Activated CD4-positive, alpha-beta memory T cell treated with anti-CD3 and anti-CD28 coated beads for 36 hours (primary cell): ENCODE measurements at places on chromosomes 16 and 17.
A peak's percentile ranks its signal among the peaks of the same experiment; 100 is the strongest.

DNA sequence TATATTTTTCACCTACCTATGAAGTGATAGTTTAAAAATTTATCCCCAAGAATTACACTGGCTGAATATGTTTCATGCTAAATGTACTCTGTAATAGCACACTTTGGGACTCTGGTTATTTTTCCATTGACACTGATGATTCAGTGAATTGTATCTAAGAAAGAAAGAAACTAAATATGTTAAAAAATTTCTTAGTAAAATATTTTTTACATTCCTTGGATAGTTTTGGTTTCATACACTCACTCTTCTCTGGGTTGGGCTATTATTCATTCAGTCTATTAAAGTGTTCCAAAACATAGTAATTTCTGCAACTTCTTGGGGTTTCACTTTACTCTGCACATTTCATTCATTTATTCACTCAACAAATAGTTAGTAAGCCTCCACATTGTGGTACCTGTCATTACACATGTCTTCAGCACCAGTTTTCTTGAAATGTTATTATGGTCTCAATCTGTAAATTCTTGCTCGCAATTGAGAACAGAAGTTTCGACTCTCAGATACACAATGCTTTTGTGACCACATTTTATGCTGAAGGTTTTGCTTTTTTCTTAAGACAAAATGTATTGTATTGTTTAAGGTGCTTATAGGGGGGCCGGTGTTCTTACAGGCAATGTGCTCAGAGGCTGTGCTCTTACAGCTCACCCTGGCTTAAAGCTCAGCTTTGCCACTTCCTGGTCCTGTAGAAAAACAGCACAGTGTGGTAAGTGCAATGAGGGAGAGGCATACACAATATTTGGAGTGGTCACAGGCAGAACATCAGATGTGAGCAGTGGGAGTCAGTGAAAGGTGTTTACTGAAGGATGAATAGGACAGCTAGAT is 17.4 kb downstream of the CNTNAP4 start:
- no peak for DNase-seq
- no peaks in the 10 kb centered on the region for H3K27me3 ChIP-seq
- no peak overlapping the region for H3K4me3 ChIP-seq
- no peaks in the 10 kb centered on the region for H3K4me1 ChIP-seq
- H3K27ac ChIP-seq = no peak overlapping the region

GRCh38 chr17:28949185-28950016 is 1.9 kb downstream of the PHF12 start:
- peak overlapping the region; percentile 95 for H3K4me3 ChIP-seq
- H3K36me3 ChIP-seq = peaks cover 32% of the 10 kb centered on the region
- H3K27ac ChIP-seq = peak overlapping the region; percentile 96
- peaks cover 44% of the 10 kb centered on the region for H3K4me1 ChIP-seq
- H3K27me3 ChIP-seq = no peaks in the 10 kb centered on the region

DNA sequence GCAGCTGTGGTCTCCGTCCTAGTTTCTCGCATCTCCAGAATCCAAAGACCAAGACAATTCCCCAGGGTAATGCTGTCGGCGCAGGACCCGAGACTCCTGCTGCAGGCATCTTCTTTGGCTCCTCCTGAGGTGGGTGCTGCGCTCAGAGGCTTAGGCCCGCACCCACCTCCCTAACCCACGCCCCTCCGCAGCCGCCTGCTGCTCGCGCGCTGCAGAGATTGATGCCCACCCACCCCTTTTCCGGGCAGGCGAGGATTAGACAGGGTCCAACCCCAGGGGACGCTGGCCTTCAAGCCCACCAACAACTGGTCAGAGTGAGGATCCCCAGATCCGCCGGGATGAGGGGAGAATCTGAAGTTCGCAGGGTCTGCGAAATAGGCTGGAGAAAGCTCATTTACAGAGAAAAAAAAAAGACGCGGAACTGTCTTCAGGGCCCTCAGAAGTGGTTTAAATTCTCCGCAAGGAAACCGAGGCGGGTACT is 27.9 kb downstream of the SLFN11 start:
- H3K27ac ChIP-seq = no peak overlapping the region
- no peak for DNase-seq
- H3K27me3 ChIP-seq = no peaks in the 10 kb centered on the region
- H3K4me3 ChIP-seq = peak overlapping the region; percentile 82
- peaks cover 36% of the 10 kb centered on the region for H3K4me1 ChIP-seq
- H3K36me3 ChIP-seq = peaks cover 2% of the 10 kb centered on the region

- H3K27me3 ChIP-seq = peaks cover 3% of the 10 kb centered on the region
- no peak overlapping the region for H3K4me3 ChIP-seq
- H3K27ac ChIP-seq = no peak overlapping the region
- no peaks in the 10 kb centered on the region for H3K4me1 ChIP-seq
These were observed 21.9 kb downstream of the AIPL1 start for GRCh38 chr17:6413065-6413464.

DNA sequence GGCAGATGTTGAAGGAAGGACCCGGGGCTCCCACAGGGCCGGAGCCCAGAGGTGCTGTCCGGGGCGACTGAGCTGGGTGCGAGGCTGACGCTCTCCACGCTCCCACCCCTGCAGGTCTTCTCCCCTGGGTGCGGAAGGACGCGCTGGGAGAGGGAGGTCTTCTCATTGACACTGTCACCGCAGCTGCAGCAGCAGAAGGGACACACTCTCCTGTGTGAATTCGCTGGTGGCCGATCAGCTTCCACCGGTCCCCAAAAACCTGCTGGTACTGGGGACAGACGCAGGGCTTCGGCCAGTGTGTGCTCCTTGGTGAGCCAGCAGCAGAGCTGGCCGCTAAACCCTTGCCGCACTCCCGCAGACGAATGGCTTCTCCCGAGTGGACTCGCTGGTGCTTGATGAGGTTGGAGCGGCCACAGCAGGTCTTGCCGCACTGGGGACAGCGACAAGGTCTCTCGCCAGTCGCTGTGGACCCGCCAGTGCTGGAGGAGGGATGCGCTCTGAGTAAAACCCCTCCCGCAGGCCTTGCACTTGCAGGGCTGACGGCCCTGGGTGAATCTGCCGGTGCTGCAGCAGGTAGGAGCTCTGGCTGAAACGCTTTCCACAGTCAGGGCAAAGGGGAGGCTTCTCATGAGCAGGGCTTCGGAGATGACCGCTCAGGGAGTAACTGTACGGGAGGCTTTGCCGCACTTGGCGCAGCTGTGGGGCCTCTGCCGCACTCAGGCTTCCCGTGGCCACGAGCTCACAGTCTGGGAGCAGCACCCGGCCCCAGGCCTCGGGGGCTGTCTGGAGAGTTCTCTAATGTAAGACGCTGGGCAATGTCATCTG is 6.2 kb downstream of the ZNF843 start:
- H3K4me1 ChIP-seq = peaks cover 12% of the 10 kb centered on the region
- DNase-seq = no peak
- no peaks in the 10 kb centered on the region for H3K27me3 ChIP-seq
- H3K27ac ChIP-seq = no peak overlapping the region
- H3K36me3 ChIP-seq = no peaks in the 10 kb centered on the region

- H3K36me3 ChIP-seq = no peaks in the 10 kb centered on the region
- H3K27ac ChIP-seq = no peak overlapping the region
- H3K27me3 ChIP-seq = no peaks in the 10 kb centered on the region
These were observed 139.0 kb downstream of the SNX11 start for GRCh38 chr17:48246612-48247011.

GRCh38 chr16:67161595-67162058 is 1.9 kb downstream of the FBXL8 start:
- no peak overlapping the region for H3K27ac ChIP-seq
- peaks cover 26% of the 10 kb centered on the region for H3K27me3 ChIP-seq
- peaks cover 12% of the 10 kb centered on the region for H3K36me3 ChIP-seq
- H3K4me3 ChIP-seq = no peak overlapping the region

GRCh38 chr17:47719411-47720152 is 13.5 kb upstream of the TBX21 start:
- no peaks in the 10 kb centered on the region for H3K36me3 ChIP-seq
- H3K4me3 ChIP-seq = peak overlapping the region; percentile 72
- peaks cover 93% of the 10 kb centered on the region for H3K4me1 ChIP-seq
- H3K27ac ChIP-seq = peak overlapping the region; percentile 94
- H3K27me3 ChIP-seq = no peaks in the 10 kb centered on the region

DNA sequence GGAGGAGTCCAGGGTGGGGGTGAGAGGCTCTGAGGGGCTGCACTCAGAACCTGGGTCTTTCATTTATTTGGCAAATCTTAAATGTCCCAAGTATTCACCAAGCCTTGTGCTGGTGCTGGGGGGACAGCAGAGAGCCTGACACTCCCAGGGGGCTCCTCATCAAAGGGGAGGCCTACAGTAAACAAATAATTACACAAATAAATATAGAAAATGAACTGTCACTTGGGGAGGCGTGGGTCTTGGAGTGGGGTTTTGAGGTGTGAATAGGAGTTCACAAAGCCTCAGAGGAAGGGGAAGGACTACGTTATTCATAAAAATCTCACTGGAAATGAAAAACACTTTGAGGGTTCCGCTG is 15.2 kb upstream of the PRM1 start:
- peaks cover 18% of the 10 kb centered on the region for H3K4me1 ChIP-seq
- peak overlapping the region; percentile 33 for H3K27ac ChIP-seq
- H3K36me3 ChIP-seq = no peaks in the 10 kb centered on the region
- H3K27me3 ChIP-seq = peaks cover 6% of the 10 kb centered on the region

DNA sequence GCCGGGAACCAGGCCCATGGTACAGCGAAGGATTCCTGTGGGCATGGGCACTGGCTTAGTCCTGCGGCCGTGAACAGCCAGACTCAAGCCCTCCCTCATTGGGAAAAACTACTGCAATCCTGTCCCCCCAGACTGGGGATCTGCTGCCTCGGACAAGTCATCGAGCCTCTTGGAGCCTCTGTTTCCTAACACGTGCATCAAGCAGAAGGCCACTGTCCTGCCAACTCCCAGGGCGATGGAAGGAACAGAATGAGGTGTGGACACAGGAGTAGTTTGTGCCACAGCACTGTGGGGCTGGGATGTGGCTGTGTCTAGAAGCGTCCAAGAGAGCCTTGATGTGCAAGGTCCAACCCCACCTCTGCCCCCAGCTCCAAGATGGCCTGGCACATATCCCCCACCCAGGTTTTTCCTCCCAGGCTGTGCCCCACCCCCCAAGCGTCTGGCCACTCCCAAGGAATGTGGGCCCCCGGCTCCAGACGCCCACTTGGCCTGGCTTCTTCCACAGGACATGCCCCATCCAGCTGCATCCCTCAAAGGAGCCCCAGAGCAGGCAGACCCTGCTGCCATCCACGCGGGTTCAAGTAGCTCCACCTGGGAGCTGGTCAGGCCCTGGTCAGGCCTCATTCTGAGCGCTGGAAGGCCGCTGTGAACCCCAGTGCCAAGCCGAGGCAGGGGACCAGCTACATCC is 3.4 kb downstream of the CAMKK1 start:
- no peak overlapping the region for H3K4me3 ChIP-seq
- H3K36me3 ChIP-seq = no peaks in the 10 kb centered on the region
- H3K4me1 ChIP-seq = peaks cover 44% of the 10 kb centered on the region
- H3K27me3 ChIP-seq = no peaks in the 10 kb centered on the region

GRCh38 chr17:44820631-44821212 is 9.4 kb downstream of the GJC1 start:
- H3K4me1 ChIP-seq = no peaks in the 10 kb centered on the region
- peaks cover 13% of the 10 kb centered on the region for H3K27me3 ChIP-seq
- H3K4me3 ChIP-seq = no peak overlapping the region
- H3K27ac ChIP-seq = no peak overlapping the region
- no peak for DNase-seq

- no peak overlapping the region for H3K27ac ChIP-seq
- H3K36me3 ChIP-seq = no peaks in the 10 kb centered on the region
- no peak for DNase-seq
- no peak overlapping the region for H3K4me3 ChIP-seq
- H3K4me1 ChIP-seq = peaks cover 47% of the 10 kb centered on the region
These were observed 27.2 kb downstream of the SMPD3 start for GRCh38 chr16:68421076-68421475.

DNA sequence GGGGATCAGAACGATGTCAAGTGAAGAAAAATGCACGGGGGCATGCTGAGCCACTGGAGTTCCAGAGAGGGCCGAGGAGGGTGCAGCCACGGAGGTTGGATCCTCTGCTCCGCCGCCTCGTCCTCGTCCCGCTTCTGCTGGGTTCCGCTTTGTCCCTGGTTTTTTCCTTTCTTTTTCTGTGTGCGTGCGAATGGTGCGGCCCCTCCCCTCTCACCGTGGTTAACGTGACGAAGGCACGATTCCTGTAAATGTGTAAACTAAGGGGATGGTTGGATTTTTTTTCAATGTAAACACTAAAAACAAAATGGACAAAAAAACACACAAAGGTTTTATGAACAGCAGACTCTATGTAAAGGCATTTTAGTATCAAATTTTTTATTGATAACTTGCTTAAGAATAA is 46.7 kb downstream of the ACTG1 start:
- DNase-seq = no peak
- no peak overlapping the region for H3K27ac ChIP-seq
- H3K36me3 ChIP-seq = no peaks in the 10 kb centered on the region
- no peaks in the 10 kb centered on the region for H3K4me1 ChIP-seq
- H3K4me3 ChIP-seq = no peak overlapping the region

GRCh38 chr17:71482625-71483024 is 638.2 kb upstream of the SOX9 start:
- no peak overlapping the region for H3K27ac ChIP-seq
- no peak overlapping the region for H3K4me3 ChIP-seq
- no peaks in the 10 kb centered on the region for H3K4me1 ChIP-seq
- H3K36me3 ChIP-seq = no peaks in the 10 kb centered on the region
- no peaks in the 10 kb centered on the region for H3K27me3 ChIP-seq
- no peak for DNase-seq

GRCh38 chr16:80940069-80940856 is 66.4 kb downstream of the CMC2 start:
- H3K27me3 ChIP-seq = peaks cover 6% of the 10 kb centered on the region
- no peak overlapping the region for H3K4me3 ChIP-seq
- DNase-seq = no peak

DNA sequence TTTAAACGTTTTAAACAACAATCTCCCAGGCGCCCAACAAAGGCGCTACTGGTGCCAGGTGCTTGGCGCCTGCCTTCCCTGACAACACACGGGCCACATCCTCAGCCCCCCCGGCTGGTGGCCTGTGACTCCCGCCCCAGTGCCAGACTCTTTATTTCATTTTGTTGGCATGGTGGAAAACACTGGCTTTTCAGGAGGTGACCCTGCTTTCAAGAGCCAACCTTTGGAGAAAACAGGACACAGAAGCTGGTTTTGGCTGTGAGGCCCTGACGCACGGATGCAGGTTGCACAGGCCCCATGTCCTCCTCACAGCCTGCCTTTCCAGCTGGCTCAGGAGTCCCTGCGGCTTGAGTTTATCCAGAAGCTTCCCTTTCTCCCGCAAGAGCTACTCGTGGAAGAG is 100.0 kb downstream of the METRNL start:
- no peak overlapping the region for H3K27ac ChIP-seq
- no peaks in the 10 kb centered on the region for H3K27me3 ChIP-seq
- no peaks in the 10 kb centered on the region for H3K4me1 ChIP-seq
- DNase-seq = no peak
- H3K36me3 ChIP-seq = no peaks in the 10 kb centered on the region
